ENCODE measurements at places on chromosomes 1 and 21.

DNA sequence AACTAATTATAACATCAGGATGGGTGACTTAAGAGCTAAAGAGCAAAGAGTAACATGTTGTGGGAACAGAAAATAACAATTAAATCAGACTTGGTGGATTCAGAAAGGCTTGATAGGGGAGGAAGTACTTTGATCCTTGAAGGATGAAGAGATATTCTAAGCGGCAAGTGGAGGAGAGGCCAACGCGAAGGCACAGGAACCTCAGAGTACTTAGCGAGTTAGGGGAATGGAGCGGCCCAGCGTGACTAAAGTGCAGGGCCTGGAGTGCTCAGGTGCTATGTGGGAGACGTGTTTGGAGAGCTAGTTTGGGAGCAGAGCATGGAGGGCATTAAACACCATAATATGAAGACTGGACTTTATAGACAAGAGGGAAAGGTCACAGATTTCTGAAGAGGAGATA, 64.3 kb downstream of the ADCY10 start:
- no peak for DNase-seq

DNA sequence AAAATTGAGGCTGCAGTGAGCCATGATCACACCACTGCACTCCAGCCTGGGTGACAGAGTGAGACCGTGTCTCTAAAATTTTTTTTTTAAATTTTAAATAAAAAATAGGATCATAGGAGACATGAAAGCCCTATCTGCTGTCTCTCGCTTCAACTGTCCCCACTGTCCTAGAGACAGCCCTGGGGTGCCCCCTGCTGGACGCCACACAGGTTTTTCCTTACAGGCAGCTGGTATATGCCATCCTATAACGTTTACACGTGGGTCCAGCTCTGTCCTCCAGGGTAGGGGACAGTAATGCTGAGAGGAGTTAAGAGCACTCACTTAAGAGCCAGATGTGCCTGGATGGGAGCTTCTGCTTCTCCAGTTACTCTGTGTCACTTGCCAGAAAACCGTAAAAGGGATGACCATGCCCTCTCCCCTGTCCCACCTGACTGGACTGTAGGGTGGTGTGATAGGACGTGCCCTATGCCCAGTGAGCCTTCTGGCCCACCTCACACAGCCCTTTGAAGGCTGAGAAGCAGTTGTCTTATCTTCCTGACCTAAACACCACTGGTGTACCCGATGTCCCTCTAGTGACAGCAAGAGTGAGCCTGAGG, 8.5 kb downstream of the FBXO2 start:
- peak; percentile 91 for DNase-seq

DNA sequence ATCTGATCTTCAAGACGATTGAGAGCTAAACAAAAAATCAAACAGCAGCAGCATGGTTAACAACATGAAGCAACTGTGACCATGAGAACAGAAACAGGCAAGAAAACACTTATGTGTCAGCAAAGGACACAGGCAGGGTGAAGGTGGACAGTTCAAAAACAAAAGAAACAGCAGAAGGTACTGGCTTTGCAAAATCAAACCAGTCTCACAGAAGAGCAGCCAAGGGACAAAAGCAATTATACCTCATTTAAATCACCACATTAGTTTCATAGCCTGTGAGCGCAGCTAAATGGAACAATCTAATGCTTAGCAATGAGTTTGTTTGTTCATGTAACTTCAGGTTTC, 59.1 kb downstream of the CAPN2 start:
- DNase-seq: no peak

DNA sequence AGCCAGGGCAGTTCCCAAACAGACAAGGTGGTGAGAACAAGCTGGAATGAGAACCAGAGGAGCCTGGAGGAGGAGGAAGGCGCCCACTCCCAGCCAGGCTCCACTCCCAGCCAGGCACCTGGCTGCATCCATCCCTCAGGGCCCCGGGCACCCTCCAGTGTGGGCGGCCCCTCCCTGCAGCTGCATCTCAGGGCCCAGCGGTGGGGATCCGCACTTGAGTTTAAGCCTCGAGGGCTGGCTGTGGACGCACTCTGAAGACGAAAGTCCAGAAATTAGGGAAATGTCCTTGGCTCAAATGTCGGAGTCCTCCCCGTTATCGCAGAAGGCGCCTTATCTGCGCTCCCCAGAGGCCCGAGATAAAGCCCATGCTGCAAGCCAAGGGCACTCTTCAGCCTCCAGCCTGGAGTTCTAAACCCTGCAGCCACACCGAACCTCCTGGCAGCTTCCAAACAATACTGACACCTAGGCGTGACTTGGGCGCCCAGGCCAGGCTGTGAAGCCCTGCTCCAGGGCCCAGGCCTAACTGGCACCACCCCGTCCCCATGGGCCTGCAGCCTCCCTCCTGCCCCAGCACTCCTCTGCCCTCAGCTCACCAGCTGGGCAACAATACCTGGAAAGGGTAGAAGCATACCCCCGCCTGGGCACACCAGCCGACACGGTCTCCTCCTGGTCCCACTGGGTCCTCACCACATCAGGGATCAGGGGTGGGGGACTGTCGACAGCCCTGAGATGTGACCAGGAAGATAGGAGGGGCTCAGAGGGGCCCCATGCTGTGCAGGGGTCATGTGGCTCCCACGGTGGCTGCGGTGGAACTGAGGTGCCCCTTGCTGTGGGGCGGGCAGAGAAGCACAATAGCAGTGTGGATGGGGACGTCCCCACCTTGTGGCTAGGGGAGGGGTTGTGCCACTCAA, 184.8 kb upstream of the VAMP3 start:
- DNase-seq: no peak

DNA sequence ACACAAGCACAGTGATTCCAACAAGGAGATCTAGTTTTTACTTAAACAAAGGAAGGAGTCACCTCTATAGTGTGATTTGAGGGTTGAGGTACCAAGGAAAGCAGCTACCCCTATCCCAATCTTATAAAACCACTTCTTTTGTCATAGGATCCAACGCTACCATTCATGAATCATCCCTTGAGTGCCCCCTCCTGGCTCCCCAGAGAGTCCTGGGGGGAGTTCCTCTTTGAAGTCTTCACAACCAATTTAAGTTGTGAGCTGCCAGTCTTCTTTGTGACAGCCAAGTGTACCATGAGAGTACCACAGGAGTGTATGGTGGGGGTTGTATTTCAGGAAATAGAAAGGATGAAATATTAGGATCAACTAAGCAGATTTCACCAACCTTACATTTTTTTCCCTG, 39.1 kb upstream of the NHLH2 start:
- DNase-seq: no peak

DNA sequence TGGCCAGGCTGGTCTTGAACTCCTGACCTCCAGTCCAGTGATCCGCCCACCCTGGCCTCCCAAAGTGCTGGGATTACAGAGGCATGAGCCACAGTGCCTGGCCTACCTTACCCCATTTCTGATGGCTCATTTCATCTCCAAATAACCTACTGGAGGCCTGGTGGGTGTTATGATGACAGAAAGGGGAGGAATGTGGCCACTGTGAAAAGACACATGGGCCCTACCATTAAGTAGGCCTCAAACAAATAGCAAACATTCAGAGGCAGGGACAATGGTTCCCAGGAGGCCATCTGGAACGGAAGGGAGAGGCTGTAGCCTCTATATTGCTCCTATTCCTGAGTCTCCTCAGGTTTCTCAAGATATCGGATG, 932 bp upstream of the FCRLA start:
- DNase-seq: no peak

GRCh38 chr1:32724678-32725614, 22.4 kb upstream of the SYNC start:
- DNase-seq: peak; percentile 31

DNA sequence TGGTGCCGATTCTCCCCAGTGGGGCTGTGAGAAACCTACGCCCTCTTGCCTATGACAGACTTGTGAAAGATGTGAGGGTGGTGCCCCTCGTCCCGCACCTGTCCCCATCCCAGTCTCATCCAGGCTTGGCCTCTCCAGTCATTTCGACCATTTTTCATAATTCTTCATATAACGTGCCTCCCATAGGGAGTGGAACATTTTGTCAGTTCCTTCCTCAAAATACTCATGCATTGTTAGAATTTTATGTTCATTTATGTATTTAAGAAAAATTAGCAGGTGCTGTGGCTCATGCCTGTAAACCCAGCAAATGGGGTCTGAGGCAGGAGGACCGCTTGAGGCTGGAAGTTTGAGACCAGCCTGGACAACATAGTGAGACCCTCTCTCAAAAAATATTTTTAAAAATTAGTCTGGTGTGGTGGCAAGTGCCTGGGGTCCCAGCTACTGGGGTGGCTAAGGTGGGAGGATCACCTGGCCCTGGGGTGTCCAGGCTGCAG, 19.7 kb upstream of the SMPDL3B start:
- no peak for DNase-seq

DNA sequence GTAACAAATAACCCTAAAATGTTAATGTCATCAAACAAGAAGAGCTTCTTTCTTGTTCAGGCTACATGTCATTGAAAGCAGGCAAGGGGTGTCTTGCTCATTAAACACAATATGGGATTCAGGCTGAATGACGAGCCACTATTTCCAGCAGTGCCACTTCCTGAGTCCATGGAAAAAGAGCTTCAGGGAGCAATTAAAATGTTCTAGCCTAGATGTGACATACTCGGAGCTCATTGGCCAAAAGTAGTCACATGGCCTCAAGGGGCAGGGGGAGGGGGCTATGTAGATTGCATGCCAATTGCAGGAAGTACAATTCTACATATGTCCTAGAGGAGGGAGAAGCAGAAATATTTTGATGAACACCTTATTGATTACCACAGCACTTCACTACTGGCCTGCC, 685.3 kb upstream of the ADGRL2 start:
- no peak for DNase-seq

DNA sequence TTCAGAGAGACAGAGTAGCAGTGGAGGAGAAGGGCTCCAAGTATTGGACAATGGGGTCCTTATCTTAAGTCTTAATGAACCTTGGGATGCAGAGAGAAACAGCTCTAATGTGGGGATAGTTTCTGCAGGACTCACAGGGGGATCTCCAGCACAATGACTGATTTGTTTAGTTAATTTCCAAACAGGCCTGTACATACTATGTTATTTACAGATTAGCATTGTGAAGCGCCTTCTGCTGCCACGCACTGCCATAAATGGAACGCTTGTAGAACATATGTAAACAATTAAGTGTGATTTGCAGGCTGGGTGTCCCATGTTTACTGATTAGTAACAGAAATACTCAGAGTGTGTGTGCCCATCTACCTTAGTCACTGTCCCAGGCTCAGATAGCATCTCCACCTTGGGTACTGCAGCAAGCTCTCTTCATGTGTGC, 56.1 kb downstream of the NTPCR start:
- DNase-seq: no peak

GRCh38 chr1:20727746-20728316, 4.7 kb downstream of the SH2D5 start:
- no peak for DNase-seq

- DNase-seq: peak; percentile 85
These were observed 6.3 kb downstream of the HAPLN2 start for GRCh38 chr1:156625436-156626078.

- DNase-seq: peak; percentile 69
These were observed 84.7 kb downstream of the PDE9A start for GRCh38 chr21:42737951-42738590.

DNA sequence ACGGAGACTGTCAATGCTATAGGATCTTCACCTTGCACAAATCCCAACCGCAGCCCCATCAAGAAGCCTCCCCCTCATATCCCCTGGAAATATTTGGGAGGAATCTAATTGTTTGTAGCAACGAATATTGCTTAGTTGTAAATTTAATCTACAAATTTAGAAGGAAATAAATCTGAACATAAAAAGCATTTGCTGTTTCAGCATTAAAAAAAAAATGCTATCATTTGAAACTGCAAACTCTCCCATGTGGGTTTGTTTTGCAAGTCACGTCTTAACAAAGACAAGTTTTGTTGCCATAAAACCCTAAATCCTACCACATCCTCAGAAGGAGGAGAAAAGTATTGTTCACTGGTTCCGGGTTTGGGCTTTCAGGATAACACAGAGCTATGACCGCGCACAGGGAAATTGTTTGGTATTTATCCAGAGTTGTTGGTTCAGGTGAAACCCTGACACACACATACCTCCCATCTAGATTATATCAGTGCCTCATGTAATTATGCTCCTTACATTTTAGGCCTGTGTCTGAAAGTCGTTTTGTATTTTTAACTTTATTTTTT, 279.6 kb downstream of the TM2D1 start:
- DNase-seq: no peak

DNA sequence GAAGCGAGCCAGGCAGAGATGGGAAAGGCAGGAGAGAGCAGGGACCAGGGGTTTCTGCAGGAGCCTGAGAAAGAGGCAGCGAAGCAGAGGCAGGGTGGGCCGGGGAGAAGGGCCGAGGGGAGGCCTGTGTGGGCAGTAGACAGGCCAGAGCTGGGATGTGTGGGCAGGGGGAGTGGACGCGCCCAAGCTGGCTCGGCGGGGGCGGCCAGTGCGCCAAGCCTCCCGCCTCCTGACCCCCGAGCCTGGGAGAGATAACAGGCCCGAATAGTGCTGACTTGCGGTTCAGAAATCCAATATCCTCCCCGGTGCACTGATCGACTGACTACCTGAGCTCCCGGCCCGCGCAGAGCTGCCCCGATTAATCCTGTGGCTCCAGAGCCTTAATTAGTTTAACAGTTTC, 41.9 kb downstream of the AHDC1 start:
- DNase-seq: no peak
